NCI-H1694 (cell line): ENCODE measurements at places on chromosomes 12 and 14.

DNA sequence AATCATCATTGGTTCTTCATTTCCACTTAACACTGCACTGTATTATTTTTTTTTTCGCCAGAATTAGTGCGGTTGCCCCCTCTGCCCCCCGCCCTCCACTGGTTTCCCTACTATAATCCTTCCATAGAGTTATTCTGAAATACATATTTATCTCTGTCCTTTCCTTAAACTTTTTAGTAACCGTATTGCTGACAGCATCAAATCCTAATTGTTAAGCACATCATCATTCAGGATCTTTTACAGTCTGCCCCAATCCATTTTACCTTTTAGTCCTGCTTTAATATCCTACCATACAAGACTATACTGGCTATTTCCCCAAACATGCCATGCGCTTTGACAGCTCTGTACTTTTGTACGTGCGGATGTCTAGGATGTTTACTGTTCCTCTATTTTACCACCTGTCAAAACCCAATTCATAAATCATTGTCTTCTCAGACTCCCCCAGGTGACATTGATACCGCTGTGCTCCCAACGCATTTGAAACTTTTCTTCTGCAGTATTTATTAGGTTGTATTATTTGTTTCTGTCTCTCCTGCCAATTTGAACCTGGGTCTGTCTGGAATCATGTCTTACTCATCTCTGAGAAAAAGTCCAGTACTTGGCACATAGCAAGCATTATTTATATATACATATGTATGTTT is 1.0 kb downstream of the FGFR1OP2 start:
- DNase-seq, result no peak

DNA sequence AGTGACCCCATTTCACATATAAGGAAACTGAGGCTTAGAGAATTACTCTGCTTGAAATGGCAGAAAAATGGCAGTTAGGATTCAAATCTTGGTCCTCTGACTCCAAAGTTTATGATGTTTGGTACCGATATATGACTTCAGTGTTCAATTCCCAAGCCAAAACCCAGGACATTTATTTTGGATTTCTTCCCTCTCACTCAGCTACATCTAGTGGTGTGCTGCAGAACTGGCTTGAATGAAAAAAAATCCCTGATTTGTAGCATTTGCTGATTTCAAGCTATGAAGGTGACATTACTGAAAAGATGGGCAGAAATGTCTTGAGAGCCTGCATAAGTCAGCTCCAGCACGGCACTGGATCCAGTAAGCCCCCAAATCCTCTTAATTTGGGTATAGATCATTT is 106.4 kb downstream of the EFCAB11 start:
- no peak for DNase-seq

GRCh38 chr12:56769868-56770267 is 6.7 kb downstream of the HSD17B6 start:
- DNase-seq, result no peak

DNA sequence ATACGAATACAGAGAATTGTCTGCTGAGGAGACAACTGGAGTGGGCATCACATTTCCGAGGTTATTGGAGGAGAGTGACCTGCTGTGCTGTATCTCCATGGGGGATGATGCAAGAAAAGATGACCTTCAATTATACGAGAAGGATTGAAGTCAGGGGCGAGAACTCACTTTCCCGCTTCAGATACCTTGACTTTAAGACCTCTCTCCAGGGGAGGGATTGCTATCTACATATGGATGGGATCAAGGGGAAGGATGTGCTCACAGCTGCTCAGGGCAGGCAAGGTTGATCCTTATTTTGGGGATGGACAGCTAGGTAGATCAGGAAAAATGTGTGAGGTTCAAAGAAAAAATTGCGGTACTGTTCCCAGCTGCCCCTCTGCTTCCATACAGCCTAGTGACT is 24.4 kb downstream of the NEUROD4 start:
- no peak for DNase-seq

DNA sequence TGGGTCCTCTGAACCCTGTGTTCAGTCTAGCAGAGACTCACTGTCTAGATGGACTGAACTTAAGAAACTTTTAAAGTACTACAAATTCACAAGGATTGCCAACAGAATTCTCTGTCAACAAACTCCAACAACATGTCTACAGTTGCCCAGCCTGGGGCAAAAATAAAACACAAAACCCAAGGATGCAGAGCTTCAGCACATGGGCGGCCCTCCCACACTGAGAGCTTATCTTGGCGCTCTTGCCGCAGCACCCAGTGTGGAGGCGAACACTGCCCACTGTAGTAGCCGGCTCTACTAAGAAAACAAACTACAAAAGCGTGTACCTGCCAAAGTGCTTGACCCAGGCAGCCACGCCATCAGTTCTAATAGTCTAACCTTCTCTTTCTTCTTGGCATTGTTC is 66.7 kb downstream of the PTPN21 start:
- DNase-seq, result no peak

- no peak for DNase-seq
These were observed 59.8 kb upstream of the MED13L start for GRCh38 chr12:116337312-116337711.

DNA sequence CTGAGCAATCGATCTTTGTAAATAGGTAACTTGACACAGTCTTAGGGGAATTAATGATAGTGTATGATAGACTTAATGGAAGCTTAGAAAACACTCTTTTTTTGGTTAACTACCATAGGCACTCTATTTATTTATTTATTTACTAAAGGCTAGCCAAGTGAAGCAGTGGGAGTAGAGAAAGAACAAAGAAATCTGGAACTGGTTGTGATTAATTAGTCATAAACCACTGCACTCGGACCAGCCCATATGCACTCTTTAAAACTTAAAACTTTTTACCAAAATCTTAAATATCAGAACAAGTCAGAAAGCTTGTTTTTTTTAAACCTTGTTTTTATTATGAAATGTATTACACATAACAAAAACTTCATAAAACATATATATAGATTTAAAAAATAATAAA is 49.5 kb upstream of the SRP54 start:
- DNase-seq, result no peak

- DNase-seq, result no peak
These were observed 173.4 kb upstream of the PZP start for GRCh38 chr12:9381619-9382018.

- no peak for DNase-seq
These were observed 187.0 kb downstream of the ADGRD1 start for GRCh38 chr12:131140697-131141096.

DNA sequence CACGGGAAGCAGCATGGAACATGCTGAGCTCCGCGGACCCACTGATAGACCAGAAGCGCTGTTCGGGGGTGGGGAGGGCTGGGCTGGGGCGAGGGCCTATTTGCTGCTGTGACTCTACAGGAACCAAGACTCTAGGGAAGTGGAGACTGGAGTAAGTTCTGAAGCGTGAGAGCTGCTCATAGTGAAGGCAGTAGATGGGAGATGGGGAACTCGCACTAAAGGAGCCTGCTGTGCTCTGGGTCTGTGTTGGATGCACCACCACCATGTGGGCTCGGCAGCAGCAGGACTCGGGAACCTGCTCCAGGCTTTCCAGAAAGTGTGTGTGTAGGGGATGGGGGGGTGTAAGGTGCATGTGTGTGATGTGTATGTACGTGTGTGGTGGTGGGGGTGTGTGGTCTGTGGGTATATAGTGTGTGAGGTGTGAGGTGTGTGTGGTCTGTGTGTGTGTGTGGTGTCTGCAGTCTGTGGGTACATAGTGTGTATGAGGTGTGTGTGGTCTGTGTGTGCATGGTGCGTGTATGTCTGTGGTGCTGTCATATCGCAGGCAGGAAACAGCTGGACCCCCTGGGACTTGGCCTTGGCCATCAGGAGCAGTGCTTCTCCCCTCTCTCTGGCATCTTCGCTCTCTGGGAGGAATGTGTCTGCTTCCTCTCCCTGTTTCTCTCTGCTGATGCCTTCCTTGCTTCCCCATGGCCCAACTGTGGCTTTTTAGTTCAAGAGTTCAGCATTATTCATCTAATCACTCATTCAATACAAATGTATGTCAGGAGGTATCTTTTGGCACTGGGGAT is 378.9 kb downstream of the FUT8 start:
- no peak for DNase-seq

DNA sequence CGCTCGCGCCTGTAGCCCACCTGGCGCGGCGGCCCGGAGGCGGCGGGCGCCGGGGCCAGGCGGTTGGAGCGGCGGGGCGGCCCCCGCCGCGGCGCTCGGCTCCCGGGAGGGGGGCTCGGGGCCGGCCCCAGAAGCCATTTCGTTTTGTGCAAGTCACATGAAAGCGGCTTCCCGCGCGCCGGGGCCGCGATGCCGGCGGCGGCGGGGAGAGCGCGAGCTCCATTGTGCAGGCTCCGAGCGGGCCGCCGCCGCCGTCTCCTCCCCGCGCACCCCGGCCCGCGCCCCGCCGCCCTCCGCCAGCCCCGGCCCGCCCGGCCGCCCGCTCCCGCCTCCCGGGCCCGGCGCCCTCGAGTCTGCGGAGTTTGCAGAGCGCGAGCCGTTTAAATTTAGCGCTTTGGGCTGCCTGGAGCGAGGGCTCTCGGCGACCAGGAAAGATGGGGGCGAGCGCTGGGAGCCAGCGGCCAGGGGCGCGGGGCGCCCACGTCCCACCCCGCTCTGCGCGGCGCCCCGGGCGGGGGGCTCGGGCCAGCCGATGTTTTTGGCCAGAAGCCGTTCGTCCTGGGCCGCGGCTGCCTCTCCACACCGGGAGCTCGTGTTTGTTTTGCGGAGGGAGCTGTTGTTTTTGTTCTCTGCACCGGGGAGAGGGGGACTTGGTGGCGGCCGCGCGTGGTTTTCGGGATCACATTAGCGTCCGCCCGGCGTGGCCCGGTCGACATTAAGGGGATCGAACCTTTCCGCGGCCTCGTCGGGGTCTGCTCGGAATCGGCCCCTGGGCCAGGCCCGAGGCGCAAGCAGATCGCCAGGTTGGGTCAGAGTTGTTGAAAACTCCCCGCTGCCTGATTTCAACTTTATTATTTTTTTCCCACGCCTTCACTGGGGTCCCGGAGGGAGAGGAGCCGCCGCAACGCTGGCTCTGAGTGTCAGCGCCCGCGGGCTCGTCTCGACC is 982 bp downstream of the BCL7A start:
- DNase-seq, result no peak

- no peak for DNase-seq
These were observed 62.0 kb upstream of the BCL11B start for GRCh38 chr14:99333841-99334635.

DNA sequence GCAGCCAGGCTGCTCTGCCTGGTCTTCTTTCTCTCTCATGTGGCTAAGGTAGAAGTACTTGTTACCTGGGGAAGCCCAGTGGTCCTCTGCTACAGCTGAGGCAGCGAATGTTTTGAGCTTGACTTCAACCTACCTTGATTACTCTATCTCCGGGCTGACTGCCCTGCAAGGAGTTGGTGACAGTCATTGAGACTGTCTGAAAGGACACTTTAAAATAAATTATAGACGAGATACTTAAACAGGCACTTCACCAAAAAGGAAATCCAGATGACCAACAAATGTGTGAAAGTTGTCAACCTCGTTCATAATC is 474 bp upstream of the CIT start:
- DNase-seq, result no peak

- DNase-seq, result no peak
These were observed 128.8 kb downstream of the LMNTD1 start for GRCh38 chr12:25424211-25424731.

- DNase-seq, result no peak
These were observed 15.3 kb downstream of the NOC4L start for GRCh38 chr12:132159555-132160003.

DNA sequence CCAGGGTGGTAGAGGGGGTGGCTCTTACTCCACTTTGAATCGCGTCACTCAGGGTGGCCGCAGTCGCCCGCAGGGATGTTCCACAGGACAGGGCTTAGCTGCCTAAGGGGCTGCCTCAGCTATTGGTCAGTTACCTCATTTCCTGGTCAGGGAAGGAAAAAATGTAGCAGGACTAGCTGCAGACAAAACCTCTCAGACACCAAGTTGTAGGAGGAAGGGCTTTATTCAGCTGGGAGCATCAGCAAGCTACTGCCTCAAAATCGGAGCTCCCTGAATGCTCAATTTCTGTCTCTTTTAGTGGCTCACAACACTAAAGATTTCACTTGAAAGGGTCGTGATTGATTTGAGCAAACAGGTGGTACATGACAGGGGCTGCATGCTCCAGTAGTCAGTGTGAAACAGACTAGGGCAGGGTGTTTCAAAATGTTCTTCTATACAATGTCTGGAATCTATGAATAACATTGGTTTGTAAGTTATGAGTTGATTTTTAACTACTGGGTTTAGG is 6.4 kb upstream of the CLEC6A start:
- no peak for DNase-seq

GRCh38 chr14:72675126-72675525 is 218.8 kb downstream of the DPF3 start:
- no peak for DNase-seq

GRCh38 chr14:32940066-32940651 is 1.5 kb downstream of the NPAS3 start:
- no peak for DNase-seq

DNA sequence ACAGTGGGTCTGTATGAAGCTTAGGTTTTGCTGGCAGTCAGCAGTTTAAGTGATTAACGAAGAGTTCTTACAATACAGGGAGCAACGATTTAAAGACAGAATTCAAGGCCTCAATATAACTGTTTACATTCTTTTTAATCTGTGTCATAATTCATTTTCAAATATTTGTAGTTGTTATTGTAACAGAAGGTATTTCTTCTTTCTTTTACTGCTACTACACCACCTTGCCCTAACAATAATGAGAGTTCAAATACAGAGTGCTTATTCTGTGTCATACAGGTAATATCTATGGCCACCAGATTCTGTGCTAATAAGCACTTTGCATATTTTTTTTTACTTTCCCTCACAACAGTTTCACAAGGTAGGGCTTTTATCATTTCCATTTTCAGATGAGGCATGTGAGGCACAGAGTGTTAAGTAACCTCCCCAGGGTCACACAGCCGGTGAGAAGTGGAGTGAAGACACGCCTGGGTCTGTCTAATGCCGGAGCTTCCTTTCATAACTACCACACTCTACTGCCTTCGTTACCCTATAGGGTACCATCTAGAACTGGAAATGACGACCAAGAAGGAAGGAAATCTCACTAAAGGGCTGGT is 81.9 kb downstream of the PELI2 start:
- DNase-seq, result no peak

GRCh38 chr14:105006831-105007592 is 13.9 kb downstream of the CDCA4 start:
- no peak for DNase-seq

DNA sequence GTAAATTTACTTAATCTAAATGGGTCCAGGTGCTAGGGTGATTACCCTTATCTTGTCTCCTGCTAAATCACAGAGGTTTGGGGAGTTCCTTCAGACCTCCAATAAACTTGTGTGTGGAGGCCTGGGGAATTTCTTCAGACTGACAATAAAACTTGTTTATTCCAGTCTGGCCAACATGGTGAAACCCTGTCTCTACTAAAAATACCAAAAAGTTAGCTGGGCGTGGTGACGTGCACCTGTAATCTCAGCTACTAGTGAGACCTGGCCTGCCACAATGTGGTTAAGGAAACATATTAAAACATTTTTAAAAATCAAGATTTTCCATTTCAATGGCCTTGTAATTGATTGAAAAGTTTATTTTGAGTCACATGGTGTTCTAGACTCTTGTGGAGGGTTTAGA is 126.9 kb upstream of the FGD4 start:
- no peak for DNase-seq

DNA sequence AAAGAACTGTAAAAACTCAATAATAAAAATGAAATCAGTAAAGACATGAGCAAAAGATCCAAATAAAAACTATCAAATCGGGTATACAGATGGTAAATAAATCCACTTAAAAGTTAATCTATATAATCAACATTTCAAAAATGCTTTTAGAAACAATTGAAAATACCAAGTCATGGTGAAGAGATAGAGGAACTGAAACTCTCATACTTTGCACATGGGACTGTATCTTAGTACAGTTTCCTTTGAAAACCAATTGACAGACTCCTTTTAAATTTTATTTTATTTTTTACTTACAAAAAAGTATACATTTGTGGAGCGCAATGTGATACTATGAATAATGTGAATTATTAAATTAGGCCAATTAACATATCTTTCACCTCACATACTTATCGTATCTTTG is 98.6 kb upstream of the FAR2 start:
- DNase-seq, result no peak
